H9 (cell line): ENCODE measurements at places on chromosomes 12 and 14.

DNA sequence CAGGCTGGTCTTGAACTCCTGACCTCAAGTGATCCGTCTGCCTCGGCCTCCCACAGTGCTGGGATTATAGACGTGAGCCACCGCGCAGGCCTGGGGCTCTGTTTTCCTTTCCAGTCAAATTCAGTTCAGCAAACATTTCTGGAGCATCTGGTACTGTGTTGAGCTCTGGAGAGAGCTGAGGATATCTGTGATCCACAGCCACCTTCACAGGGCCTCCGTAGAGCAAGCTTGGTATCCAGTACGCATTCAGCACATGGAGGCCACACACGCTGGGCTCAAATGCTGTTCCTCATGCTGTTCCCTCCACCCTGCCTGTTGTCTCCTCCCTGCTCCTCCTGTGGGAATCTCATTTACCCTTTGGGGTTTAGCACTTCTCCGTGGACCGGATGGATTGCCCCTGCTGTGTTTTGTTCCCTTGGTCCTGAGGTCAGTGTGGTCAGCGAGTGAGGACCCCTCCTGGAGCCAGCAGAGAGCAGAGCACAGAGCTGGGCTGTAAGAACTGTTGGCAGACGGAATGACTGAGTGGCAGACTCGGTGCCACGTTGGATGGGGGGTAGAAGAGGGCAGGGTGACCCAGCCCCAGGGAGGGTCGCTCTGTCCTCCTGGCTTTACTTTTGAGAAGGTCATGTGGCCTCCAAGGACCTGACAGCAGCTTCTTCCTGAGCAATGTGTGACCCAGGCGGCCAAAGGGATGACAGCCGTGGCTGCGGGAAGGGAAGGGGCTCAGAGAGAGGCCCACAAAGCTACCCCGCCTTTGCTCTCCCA lies 891 bp downstream of the RPS6KL1 start:
- no peak for DNase-seq

DNA sequence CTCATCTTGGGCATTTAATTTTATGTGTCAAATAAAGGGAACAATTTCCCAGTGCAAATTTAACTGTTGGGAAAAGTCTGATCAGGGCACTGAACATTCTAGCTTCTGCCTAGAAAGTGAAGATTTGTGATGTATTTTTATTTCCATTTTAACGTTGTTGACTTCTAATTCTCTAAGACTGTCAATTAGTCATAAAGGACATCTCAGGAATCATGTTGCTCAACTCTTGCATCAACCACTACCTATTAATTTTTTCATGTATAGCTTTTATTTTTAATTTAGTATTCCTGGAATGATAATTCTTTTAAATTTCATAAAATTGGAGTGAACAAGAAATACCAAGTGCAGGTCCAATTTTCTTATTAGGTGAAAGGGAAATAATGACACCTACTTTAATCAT lies 87.9 kb upstream of the METAP2 start:
- no peak for DNase-seq

- DNase-seq = no peak
Observed at GRCh38 chr14:33347796-33348195, 409.1 kb downstream of the NPAS3 start.

DNA sequence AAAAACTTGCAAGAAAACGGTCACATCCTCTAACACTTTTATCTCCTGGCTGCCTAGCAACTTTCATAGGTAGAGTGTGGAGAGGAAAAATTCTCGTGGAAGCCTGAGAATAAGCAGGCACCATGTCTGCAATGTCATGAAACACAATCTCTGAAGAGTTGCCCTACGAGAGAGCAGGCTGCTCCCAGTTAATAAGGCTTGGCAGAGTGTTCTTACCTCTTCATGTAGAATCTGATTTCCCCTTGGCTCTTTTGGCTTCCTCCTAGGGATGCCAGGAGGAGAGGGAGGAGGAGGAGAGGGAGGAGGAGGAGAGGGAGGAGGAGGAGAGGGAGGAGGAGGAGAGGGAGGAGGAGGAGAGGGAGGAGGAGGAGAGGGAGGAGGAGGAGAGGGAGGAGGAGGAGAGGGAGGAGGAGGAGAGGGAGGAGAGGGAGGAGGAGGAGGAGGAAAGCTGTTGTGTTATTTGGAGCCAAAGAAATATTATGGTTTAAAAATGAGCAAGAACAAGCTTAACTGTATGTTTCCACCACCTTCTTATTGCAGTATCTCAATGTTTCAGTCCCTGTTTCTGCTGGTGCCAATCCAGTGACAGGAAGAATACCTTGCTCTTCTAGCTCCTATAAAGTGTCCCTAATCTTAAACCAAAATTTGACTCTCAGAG lies 52.9 kb downstream of the EGLN3 start:
- no peak for DNase-seq

- no peak for DNase-seq
Observed at GRCh38 chr12:89935850-89936249, 227.2 kb upstream of the ATP2B1 start.

GRCh38 chr12:69616025-69616424 lies 5.3 kb upstream of the LRRC10 start:
- no peak for DNase-seq

- DNase-seq = no peak
Observed at GRCh38 chr14:53900499-53900898, 56.1 kb downstream of the BMP4 start.

DNA sequence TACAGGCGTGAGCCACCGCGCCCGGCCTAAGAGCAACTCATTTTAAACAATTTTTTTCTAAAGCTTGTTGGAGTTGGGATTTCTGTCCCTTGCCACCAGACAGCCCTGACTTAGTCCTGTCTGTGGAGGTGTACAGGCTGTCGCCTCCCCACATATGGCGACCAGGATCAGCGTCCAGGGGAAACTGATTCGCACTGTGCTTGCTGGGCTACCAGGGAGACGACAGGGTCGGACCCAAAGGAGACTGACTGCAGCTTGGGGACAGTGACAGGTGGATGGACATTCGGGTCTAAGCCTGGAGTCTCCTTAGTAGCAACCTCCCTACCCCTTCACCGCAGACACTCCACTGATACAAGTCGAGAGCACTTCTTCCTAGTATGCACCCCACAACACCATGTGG lies 40.3 kb downstream of the TRAFD1 start:
- no peak for DNase-seq

DNA sequence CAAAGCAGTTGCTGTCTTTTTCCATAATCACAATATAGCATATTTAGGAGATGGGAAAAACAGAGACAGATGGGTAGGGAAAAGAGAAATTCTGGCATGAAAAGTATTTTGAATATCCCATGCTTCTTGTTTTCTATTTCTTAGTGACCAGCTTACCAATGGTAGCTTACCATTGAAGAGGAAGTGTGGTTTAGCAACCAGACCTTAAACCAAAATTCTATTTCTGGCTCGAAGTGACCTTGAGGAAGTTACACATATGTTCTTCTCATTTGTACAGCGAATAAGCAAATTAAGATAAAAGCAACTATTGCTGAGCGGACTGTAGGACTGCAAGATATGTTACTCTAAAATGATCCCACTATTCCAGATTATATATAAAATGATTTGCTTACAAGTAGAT lies 82.9 kb downstream of the FGD4 start:
- DNase-seq = no peak

DNA sequence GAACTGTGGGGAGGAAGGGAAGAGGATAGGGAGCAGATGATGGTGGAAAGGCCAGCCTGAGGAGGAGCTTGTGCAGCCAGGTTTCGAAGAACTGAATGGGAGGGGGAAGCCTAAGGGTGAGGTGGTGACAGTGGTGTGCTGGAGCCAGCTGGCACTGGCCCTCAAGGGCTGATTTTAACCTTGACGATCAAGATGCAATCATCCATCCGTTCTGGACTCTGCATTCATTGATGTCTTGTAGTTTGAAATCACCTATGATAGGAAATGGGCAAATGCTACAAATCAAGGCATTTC lies 2.8 kb upstream of the ATG101 start:
- DNase-seq = no peak

GRCh38 chr14:53971521-53971920 lies 14.9 kb upstream of the BMP4 start:
- no peak for DNase-seq

GRCh38 chr12:98439981-98440581 lies 75.3 kb upstream of the TMPO start:
- no peak for DNase-seq

DNA sequence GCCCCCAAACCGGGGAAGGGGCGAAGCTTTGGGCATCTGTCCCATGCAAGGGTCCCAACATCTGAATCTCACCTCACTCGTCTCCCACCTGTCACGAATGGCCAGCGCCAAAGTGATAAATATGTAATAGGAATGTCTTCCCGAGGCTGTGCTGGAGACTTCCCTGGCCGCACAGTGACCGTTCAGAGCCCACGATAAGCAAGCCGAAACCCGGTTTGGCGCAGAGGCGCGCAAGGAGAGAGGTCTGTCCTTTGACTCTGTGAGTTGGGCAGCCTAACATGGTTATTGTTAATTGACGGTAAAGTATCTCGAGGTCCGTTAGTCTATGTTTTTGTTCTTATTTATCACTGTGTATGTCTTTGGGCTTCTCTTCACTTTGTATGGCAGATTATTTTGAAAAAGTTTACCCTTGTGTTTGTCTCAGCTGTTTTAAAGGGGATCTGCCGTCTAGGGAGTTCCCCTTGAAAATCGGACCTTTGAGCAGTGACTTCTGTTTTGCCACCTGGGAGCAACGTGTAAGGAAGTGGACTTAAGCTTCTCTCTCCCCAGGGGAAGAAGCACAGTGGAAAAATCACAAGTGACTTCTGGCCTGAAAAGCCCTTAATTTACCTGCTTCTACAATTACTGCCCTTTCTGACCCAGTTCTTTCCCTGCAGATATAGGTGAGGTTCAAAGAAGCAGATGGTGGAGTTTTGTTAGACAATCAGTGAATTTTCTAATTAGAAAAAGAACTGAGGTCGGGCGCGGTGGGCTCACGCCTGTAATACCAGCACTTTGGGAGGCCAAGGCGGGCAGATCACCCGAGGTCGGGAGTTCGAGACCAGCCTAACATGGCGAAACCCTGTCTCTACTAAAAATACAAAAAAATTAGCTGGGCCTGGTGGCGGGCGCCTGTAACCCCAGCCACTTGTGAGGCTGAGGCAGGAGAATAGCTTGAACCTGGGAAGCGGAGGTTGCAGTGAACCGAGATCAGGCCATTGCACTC lies 1.1 kb upstream of the TM9SF1 start:
- DNase-seq = no peak

DNA sequence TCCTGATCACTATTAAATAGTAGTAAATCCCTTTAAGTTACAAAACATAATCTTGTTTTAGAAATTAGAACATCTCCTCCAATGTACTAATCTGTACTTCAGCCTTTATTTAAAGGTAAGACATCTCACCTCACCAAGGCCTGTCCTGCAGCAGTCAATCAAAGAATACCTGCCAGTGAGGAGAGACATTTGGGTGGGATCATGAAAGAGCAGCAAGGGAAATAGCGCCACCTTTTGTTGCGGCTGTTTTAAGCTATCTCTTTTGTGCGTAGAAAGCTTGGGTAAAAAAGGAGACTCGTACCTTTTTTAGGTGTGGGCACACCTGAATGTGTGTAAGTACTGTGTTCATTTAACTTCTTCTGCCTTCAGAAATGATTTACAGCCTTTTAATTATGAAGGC lies 117.8 kb upstream of the TMTC1 start:
- DNase-seq = peak; percentile 79

DNA sequence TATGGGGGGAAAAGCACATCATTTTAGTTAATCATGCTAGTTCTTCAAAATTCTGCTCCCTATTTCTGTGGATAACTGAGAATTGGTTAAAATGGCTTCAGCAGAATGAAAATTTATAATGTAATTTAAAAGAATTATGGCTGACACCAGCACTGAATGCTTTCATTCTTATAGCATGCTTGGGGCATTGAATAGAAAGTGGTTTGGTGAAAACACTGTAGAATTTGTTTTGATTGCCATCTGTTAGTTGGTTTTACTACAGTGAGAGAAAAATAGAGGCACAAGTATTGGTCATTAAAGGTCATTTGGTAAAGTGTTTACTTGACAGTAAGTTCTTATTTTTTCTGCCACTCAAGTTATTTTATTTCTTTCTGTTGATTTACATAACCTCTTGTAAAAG lies 70.8 kb downstream of the PRORP start:
- DNase-seq = no peak

DNA sequence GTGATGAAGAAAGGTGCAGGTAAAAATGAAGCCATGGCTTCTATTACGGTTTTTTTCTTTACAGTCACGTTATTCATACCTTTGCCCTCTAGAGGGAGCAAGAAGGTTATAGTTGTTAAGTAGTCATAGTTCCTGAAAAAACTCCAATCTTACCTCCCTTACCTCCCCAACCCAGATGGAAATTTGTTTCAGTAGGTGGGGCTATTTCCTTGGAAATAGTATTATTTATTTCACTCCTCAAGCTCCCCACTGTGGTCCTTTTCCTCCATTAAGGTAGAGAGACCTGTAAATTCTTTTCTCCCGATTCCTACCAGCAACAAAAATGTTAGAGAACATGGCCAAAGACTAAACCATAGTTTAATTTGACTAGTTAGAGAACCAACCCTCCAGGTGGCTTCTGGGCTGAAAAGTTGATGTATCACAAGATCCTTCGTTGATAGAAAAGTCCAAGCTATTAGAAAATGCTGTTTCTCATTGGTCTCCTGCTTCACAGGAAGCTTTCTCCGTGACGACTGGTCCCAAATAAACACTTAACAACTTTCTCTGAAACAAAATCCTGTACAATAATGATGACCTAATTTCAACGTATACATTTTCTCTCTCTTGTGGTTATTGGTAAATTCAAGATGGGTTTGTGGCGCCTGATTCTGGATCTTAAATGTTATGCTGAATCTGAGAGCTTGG lies 43.5 kb downstream of the TMX1 start:
- no peak for DNase-seq

DNA sequence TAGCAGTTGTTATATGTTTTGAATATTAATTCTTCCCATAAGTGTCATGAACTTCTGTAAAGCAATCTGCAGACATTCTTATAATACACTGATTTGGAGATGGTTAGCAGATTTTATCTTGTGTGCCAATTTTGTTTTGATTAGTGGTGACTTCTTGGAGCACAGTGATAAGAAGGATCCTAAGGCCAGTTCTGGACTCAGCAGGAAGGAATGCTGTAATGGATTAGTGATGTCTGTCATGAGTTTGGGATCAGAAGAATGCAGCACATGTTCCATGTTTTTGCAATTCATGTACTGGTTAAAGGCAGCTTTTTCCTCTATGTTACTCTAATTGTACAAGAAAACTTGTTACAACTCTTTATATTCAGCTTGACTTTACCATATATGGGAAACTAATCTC lies 91.5 kb downstream of the UNC79 start:
- no peak for DNase-seq

DNA sequence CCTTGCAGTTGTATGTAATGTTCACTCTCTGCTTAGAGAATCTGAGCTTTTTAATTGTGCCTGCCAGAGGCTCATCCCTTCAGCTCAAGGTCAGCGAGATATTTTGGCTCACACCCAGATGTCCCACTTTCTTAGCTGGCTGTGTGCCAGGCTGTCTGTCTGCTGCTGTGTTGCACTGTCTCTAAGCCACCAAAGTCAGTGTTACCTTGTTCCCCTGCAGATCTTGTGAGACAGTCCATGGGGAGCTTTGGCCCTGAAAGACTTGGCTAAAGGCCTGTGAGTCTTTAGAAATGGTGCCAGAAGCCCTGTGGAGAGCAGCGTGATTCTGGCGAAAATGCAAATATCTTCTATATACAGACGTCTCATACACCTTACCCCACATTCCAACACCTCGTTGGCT lies 293.7 kb downstream of the TTC6 start:
- no peak for DNase-seq

GRCh38 chr14:100538351-100539002 lies 48.7 kb downstream of the BEGAIN start:
- peak; percentile 34 for DNase-seq

GRCh38 chr14:93049867-93050331 lies 65.8 kb downstream of the ITPK1 start:
- DNase-seq = no peak
